Activated T-cell treated with anti-CD3 and anti-CD28 coated beads for 48 hours (primary cell): ENCODE measurements at places on chromosomes 2 and 18.

- no peak for DNase-seq
Measured at GRCh38 chr18:74446178-74446577, 10.9 kb downstream of the DIPK1C start.

- DNase-seq, result no peak
Measured at GRCh38 chr2:100073110-100073509, 69.3 kb downstream of the AFF3 start.

DNA sequence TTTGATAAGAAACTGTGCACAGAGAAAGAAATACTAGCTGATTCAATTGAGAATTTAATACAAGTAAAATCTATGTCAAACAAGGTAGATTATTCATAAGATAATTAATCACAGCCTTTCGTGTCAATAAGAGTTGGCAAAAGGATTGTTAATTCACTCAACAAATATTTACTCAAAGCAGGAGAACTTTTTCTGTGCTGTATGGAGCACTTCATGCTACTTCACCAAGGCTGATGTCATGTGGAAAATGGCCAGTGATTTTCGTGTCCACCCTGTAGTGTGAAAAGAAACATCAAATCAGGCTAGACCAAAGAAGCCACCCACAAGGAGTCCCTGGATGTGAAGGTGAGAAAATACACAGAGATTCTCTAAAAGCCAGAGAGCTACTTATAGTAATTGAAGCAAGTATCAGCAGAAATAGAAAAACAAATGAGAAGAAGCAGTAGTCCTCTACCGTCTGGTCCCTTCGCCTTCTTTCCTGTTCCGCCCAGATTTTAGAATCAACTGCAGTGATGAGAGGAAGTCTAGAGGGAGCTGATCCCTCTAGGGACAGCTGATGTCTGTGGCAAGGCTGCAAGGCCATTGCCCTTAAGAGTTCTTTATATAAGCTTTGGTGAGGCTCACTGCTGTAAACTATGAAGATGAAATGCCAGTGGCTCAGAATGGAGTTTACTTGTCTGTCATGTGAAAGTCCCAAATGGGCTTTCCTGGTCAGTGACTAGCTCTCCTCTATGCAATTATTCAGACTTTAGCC is 201.3 kb upstream of the APCDD1 start:
- DNase-seq, result no peak

DNA sequence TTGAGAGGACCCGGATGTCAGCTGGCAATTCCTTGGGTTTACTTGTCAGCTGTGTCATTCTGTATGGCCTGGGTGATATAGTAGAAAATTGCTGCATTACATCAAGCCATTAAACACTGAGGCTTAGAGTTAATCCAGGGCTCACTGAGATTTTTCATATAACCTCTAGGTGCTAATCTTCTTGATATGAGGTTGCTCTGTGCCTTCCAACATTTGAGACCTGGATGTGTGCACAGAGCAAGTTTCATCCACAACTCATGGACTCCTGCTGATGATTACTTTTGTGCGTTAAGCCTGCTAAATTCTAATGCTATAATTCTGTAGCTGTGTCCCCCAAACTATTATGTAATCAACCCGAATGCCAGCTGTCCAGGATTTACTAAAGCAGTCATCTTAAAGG is 178.4 kb upstream of the CDH20 start:
- DNase-seq, result no peak

DNA sequence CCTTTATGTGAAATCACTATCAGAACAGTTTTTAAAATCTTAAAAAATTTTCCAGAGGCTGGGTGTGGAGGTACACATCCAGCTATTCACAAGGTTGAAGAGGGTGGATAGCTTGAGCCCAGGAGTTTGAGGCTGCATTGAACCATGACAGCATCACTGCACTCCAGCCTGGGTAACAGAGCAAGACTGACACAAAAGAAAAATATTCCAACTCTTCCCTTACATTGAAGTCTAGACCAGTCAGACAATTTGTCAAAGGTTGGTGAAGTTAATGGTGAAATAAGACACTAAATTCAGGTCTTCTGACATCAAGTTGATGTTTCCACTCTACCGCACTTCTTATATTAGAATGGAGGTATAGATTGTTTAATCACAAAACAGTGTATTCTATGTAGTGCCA is 52.8 kb downstream of the HYCC2 start:
- DNase-seq, result no peak

DNA sequence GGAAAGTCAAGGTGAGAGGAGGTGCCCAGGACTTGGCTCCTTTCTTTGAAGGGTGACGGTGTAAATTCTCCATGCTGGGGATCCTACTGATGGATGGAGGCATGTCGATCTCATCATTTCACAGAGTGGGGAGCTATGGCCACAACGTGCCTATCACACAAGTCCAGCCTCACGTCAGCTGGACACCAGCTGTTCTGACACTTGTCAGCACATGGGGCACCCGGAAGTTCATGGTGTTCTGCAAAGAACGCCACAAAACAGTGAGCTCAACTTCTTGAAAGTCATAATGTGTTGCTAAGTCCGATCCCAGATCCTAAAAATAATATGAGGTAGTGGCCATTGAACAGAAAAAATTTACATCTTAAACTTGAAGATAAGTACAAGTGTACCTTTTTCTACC is 12.3 kb downstream of the PAX8 start:
- no peak for DNase-seq
